RWPE1 (cell line): ENCODE measurements at places on chromosomes 7 and 10.

DNA sequence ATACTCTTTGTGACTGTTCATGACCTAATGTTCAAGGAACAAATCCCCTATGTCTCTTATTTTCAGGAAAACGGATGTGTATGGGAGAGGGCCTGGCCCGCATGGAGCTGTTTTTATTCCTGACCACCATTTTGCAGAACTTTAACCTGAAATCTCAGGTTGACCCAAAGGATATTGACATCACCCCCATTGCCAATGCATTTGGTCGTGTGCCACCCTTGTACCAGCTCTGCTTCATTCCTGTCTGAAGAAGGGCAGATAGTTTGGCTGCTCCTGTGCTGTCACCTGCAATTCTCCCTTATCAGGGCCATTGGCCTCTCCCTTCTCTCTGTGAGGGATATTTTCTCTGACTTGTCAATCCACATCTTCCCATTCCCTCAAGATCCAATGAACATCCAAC lies 27.3 kb upstream of the CYP2C19 start:
- no peak for DNase-seq

- no peak for DNase-seq
These were observed 235.5 kb upstream of the PLXDC2 start for GRCh38 chr10:19580691-19581090.

GRCh38 chr7:151012911-151013347 lies 11.4 kb downstream of the ATG9B start:
- DNase-seq: peak; percentile 31

GRCh38 chr7:157930441-157930840 lies 593.6 kb downstream of the DNAJB6 start:
- no peak for DNase-seq

GRCh38 chr10:75070961-75071428 lies 40.5 kb upstream of the SAMD8 start:
- no peak for DNase-seq

GRCh38 chr7:109532262-109532992 lies 962.8 kb downstream of the DNAJB9 start:
- DNase-seq: no peak

DNA sequence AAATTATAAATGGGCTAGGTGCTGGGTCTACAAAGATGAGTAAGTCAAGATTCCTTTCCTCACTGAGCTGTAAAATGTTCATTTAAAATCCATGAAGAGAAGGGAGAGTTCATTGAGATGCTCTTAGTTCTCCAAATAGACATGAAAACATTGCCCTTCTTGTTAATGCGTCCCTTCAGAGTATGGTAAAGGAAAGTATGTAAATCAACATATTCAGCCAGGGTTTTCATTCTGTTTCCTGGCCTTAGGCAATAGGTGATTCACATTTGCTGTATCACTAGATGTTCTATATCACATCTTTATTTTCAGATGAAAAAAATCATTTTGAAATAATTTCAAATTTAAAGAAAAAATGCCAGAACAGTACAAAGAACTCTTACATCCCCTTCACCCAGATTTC lies 5.4 kb downstream of the ANKIB1 start:
- no peak for DNase-seq

DNA sequence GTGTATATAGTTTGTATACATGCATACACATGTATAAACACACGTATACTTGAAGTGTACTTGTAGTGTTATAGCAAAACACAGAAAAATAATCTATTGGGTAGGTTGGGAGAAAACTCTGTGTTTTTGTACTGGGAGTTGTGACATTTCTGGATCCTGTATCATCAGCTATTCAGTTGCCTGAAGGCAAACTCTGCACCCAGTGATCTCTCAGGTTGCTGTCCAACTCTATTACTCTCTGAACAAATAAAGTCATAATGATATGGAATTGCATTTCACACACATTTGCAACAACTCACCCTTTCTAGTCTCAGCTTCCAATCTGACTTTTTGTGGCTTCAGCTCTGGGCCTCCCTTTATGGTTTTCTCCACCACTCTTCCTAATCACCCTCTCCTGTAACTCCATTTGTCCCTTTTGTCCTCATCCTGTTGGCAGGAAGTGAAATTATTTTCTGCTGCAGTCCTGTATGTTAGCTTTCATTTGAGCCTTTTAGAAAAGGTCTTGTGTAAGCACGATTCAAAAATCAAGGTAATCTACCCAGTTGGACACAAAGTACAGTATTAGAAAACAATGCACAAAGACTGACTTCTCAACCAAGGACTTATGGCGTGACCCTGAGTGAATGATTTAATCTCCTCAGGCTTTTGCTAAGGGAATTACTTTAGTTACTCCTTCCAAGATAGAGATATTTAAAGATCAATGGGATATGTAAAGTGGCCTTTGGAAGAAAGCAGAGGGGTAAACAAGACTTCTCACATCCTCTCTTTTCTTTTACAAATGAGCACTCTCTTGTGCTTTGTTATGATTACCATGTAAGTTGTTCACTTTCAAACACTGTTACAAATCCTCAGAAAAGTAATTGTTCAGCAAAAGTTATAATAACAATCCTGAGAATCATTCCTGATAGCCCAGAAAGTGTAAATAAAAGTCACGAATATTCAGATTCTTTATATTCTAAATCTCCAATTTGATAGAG lies 249.1 kb downstream of the KCND2 start:
- DNase-seq: no peak

DNA sequence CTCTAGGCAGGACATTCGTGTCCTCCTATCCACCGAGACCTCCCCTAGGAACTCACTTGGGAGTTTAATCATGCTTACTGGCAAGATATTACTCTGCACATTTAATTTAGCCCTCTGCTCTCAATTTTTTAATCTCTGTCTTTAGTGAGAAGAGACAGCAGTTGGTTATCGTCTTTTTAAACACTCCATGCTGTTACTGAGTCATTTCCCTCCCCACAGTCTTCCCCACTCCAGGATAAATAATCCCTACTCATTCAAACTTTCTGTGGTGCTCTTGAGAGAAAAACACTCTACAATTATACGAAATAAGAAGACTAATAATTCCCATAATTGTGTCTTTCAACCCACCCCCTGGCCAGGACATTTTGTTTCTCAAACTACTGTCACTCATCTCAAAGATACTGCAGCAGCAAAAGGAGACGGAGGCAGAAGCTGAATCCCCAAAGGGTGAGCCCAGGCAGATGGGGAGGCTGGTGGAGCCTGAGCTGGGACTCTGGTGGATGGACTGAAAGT lies 84.2 kb downstream of the ANK3 start:
- no peak for DNase-seq

DNA sequence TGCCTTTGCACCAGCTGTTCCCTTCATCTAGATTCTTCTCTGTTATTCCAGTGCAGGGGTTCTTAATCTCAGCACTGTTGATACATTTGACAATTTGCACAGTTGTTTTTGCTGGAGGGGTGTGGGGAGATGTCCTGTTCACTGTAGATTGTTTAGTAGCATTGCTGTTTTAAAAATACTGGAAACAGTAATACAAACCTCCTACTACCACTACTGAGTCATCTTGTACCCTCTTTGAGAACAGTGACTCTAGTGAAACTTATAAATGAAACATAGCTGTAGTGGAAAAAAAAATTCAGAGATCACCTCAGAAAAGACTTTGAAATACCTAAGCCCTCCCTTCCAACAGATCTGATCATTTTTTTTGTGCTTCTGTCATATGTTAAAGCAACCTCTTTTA lies 154.8 kb upstream of the TMEM196 start:
- DNase-seq: no peak

GRCh38 chr10:99993701-99994689 lies 15.8 kb downstream of the DNMBP start:
- peak; percentile 50 for DNase-seq

DNA sequence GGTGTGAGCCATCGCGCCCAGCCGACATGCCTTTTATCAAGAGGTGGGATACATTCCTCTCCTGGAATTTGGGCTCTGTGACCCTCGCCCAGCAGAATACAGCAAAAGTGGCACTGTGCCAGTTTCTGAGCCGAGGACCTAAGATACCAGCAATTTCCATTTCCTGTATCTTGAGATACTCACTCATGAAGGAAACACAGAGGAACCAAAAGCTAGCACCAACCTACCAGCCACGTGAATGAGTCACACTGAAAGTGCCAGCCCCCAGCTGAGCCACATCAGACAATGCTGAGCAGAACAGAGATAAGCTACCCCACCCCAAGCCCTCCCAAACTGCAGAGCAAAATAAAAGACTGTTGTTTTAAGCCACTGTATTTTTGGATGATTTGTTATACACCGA lies 56.3 kb downstream of the CACUL1 start:
- DNase-seq: peak; percentile 29

GRCh38 chr10:104123397-104123796 lies 1.4 kb downstream of the SFR1 start:
- no peak for DNase-seq

DNA sequence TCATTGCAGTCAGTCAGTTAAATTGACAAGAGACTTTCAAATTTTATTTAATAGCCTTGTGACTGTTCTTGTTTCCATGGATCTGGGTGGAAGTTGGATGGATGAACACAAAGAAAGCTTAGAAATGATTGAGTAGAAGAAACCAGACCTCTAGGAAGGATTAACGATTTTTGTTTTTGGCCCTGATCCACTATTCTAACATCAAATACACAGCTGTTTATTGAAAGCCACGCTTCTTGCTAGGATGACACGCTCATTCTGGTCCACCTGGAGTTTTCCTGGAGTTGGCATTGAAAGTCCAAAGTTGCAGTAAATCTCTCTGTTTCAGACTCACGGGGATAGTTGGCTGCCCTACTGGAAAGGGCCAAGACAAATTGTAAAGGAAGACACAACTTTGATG lies 108.4 kb downstream of the KIF20B start:
- no peak for DNase-seq
